ENCODE measurements at places on chromosomes 16 and 17.

DNA sequence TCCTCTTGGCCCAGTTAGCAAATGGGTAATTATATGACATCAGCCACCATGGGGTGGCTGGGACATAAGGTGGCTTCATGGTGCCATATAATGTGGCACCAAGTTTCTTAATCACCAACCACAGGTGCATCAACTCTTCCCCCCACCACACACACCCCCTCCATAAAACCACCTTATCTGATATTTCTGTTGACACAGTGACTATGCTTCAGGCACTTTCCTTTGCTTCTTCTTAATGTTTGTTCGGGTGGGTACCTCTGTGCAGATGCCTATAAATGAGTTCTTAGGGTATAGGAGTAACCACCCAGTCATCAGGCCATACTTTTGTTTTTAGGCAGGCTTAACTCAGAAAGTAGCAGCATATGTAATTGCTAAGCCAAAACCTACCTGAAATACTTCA lies 29.5 kb downstream of the RNF43 start:
- DNase-seq: no peak

DNA sequence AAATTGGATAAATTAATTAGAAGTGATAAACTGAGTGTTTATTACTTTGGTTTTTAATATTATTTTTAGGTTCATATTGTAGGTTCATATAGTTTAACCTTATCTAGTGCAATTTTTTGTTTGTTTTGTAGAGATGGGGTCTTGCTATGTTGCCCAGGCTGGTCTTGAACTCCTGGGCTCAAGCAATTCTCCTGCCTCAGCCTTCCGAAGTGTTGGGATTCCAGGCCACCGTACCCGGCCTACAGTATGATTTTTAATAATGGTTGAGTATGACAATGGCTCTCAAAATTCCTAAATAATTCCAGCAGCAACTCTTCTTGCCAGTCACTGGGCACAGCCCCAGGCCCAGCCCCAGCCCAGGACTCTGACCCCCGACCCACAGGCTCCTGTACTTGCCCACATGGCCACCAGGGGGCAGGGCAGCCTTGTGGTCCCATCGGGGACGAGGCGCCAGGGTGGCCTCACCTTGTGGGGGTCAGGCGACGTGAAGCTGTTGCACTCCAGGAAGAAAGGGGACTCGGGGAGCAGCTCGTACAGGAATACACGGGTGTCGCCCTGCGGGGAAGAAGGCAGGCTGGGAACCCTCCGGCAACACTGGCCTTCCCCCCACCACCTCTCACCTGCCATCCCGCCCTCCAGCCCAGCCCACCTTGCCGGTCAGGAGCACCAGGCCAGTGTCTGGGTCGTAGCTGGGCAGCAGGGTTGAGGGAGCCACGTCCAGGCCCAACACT lies 7.9 kb upstream of the PAM16 start:
- DNase-seq: peak; percentile 77

- peak; percentile 51 for DNase-seq
Measured at GRCh38 chr17:48577946-48578615, at the start of gene HOXB4. TSS of gene HOXB4 (minus strand) at chr17:48578350. CDS start at chr17:48578319, 31 bp downstream.

DNA sequence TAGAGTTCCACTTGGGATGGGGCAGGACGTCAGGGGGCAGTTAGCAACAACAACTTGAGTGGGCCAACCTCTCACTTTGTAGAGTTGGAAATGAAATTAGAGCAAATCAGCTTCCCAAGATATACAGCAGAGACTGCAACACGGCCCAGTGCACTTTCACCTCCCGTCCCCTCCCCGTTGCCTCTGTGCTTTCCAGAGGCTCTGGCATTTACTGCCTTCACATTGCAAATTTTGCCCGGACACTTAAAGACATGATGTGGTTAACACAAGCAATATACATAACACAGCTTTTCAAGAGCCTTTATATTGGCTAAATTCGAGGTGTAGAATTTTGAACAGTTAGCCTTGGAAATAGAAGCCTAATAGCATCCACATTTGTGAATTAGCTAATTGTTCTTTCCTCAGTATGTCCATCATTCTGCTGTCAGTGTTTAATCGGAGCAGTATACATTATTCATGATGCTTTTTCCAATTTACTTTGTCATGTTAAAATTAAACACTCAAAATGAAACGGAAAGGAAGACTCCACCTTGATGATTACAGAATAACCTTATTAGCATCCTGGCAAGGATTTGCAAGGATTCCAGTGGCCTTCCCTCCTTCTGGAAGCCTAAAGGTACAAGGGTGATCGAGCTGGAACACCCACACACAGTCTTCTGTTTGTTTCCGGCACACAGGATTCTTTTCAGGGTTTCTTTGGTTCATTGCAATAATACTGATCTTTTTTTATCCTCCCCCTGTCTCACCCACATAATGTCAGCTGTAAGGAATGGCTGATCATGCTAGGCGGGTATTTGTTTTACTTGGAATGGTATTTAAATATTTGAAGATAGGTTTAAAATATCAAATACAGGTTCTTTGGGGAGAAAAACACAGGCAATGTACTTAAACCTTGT lies 190.9 kb upstream of the CACNG5 start:
- DNase-seq: no peak

GRCh38 chr16:11010575-11011221 lies 66.3 kb downstream of the CLEC16A start:
- no peak for DNase-seq

DNA sequence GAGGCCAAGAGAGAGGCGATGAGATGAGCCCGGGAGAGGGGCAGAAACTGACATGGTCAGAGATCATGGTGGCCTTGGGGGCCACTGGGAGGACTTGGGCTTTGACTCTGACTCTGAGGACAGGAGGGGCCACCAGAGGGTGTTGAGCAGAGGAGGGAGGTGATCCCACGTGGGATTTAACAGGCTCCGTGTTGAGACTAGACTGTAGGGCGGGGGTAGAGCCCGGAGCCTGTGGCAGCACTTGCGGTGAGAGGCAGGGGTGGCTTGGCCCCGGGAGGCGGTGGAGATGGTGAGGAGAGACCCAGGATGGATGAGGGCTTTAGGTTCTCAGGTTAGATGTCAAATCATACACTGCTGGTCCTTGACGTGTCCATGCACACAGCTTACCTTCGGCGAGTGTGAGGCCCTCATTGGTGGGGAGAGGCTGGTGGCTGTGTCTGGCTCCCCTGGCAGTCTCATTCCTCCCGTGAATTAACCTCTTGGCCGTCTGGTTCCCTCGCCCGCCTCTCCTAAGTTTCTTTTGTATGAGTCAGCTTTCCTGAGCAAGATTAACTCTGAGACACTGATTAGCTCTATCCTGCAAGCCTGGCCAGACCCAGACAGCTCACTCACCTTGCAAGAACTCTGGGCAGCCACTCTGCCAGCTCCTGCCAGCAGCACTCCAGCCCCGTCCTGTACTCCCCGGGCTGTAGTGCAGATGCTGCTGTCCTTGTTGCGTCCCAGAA lies 39.7 kb downstream of the VPS35L start:
- DNase-seq: no peak

DNA sequence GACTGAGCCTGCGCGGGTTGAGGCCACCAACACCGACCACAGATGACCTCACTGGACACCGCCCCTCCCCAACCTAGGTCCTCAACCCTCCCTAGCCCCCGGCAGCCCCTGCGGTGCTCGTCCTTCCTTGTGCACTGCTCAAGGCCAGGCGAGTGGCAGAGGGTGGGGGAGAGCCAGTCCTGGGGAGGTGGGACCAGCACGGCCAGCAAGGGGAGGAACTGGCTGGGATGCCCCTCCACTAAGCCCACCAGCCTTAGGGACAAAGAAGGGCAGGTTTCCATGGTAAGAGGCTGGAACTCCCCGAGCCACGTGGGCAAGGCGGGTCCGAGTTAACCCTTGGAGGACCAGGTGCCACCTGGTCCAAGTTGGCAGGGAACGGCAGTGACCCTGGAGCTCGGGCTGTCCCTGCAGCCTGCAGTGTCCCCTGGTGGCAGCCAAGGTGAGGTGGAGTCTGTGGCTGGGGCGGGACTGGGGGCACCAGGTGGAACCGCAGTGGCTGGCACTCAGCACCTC lies 9.2 kb downstream of the FSCN2 start:
- DNase-seq: no peak

DNA sequence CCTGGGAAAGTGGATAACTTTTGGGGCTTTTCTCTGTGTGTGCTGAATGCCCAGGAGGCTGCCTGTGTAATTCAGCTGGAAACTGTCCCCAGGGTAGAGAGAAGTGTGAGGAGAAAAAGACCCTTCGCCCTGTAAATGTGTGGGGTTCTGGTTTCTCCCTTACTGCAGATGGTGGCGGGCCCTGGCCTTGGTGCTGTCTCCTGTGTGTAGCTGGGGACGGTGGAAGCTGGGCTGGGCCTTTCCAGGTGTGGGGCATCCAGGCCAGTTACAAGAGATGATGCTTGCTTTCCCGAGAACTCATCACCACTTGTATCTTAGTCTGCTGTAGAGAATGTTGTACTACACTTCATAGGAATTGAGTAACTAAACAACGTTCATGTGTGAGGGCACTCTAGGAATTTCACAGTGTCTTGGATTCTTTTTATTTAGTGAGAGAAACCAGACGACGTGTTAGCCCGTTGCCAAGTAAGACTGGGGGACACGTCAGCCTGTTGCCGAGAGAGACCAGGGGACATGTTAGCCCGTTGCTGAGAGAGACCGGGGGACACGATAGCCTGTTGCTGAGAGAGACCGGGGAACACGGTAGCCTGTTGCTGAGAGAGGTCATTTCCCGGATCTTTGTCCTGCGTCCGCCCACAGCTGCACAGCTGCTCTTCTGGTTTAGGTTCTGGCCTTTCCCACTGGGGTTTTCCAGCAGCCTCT lies 43.1 kb downstream of the TBCD start:
- no peak for DNase-seq

DNA sequence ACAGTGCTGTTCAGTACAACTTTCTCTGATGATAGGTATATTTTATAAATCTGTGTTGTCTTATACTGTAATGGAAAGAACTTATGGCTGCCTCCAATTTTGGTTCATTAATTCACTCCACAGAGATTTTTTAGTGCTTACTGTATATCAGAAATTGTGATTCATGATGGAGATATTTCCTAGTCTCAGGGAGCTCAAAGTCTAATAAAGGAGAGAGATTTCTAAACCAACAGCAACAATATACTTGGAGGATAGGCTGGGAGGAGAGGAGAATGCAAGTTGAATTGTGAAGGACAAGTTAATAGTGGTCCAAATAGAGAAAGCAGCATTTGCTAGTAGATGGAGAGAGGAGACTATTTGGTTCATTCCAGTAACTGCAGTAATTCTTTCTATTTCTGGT lies 63.5 kb downstream of the TANC2 start:
- no peak for DNase-seq

DNA sequence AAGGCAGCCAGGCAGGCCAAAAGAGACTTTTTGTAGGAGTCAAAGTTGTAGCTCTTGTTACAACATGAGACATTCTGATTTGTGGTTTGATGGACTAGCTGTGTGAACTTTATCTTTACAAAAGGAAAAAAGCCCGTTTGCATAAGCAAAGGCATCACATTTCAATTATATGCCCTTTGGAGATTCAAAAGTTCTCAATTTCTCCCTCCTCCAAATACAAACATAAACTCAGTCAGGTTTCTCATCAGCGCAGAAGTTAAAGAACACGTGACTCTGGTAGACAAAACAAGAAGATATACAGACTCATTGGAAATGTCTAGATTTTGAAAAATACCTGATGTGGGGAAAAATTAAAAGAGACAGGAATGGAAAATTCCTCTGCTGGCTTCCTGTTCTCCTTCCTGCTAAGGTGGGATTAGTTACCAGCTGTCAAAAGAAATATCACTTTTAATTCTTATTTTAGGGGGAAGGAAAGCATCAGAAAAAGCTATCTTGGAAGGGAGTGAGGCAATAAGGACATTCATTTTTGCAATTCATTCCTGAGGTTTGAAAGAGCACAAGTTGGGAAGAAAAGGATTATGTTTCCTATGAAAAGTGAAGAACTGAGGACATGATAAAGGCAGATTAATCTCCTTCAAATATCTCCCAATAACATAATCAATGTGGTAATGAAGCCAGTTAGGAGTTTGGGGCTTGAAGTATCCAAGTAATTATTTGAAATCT lies 4.6 kb upstream of the KCNJ16 start:
- DNase-seq: no peak

GRCh38 chr17:50364715-50365114 lies 8.3 kb downstream of the MRPL27 start:
- no peak for DNase-seq

- DNase-seq: peak; percentile 93
Measured at GRCh38 chr17:81702934-81703746, at the start of gene MRPL12. TSS of gene MRPL12 (plus strand) at chr17:81703367. CDS start at chr17:81703502, 135 bp downstream.

DNA sequence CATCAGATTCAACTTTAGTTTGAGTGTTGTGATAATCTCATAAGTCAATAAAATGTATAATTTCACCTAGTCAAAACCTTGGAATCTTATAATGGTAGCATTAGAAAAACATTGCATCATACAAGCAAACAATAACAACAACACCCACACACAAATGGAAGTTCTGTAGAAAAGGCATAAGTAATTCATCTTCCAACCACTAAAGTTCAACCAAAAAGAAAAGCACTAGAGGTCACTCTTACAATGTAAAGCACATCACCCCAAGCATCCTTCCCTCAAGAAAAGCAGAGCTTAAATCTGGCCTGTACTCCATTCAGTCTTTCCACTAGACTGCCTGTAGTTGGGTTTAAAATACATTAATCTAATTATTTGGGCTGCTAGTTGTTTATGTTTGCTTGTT lies 1.8 kb downstream of the CNTNAP4 start:
- no peak for DNase-seq

GRCh38 chr16:86060381-86061317 lies 161.7 kb downstream of the IRF8 start:
- no peak for DNase-seq

DNA sequence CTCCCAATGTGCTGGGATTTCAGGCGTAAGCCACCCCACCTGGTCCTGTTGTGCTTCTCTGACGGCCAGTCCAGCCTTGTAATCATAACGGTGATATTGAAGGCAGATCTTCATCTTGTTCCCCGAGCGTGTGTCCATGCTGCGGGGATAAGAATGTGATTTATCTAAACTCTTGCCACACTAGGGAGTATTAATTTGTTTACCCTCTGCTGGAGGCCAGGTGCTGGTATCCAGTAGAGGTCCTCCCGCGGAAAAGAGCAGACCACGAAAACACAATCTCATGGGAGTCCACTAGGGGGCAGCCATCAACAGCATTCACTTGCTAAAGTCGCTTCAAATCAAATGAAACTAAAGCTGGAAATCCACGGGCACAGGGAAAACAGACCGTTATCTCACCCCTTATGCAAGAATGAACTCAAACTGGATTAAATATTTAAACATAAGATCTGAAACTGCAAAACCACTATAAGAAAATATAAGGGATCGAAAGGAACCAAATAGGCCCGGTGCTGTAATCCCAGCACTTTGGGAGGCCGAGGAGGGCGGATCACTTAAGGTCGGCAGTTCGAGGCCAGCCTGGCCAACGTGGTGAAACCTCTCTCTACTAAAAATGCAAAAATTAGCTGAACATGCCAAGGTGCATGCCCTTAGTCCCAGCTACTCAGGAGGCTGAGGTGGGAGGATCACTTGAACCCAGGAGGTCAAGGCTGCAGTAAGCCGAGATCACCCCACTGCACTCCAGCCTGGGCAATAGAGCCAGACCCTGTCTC lies 22.3 kb upstream of the RBBP6 start:
- DNase-seq: peak; percentile 86

GRCh38 chr16:70254965-70255286 lies 3.2 kb upstream of the EXOSC6 start:
- DNase-seq: no peak
